Common myeloid progenitor, CD34-positive (primary cell): ENCODE measurements at places on chromosomes 4 and X.

- DNase-seq: no peak
Measured at GRCh38 chr4:123945301-123945700, 548.7 kb downstream of the SPRY1 start.

DNA sequence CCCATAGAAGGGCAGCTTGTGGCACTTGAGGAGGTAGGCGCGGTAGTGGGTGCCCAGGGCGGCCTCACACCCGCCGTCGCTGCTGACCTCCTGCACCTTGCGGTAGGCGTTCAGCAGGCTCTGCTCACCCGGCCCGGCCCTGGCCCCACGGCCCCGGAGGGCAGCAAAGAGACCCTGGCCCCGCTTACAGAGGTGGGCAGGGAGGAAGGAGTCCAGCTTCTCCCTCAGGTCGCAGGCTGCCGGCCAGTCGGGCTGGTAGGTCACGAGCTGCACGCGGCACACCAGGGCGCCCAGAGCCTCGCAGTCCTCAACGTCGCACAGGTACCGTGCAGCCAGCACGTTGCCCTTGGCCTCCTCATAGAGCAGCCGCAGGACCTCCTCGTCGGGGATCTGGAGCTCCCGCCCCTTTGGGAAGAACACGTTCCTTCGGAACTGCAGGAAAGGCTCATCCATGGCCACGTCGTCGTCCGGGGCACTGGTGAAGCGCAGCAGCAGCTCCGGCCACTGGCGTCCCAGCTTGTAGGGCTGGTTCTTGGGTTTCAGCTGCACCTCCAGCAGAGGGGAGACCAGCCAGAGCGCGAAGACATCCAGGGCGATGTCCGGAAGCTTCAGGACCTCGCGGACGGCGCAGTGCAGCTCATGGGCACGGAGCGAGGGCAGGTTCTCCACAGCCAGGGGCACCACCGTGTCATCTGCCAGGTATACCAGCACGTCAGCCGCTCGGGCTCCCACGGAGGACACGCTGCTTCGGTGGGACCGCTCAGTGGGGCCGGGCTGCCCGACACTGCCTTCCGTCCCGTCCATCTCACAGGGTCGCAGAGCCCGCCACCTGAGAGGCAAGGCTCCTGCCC lies 17.1 kb upstream of the LAS1L start:
- no peak for DNase-seq

DNA sequence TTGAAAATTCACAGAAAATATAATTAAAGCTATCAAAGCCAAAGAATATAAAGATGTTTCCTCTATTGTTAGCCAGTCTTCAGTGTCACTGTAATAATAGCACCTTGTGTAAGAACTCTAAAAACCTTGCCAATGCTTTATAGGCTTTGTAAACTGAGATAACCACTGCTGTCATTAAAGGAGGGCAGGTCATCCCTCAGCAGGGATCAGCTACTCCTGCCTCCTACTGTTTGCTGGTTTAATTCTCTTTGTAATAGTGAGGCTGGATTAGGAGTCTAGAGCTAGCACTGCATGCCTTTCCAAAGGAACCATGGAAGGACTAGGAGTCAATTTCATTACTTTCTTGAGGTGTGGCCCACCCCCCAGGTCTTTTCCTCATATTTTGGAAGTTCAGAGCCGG lies 46.2 kb downstream of the FHIP1A start:
- no peak for DNase-seq

- no peak for DNase-seq
Measured at GRCh38 chrX:123859409-123859845, 426 bp upstream of the XIAP start.

GRCh38 chrX:36909676-36910030 lies 98.5 kb upstream of the FAM47C start:
- no peak for DNase-seq

GRCh38 chr4:189022440-189023035 lies 883.3 kb downstream of the TRIML1 start:
- no peak for DNase-seq

DNA sequence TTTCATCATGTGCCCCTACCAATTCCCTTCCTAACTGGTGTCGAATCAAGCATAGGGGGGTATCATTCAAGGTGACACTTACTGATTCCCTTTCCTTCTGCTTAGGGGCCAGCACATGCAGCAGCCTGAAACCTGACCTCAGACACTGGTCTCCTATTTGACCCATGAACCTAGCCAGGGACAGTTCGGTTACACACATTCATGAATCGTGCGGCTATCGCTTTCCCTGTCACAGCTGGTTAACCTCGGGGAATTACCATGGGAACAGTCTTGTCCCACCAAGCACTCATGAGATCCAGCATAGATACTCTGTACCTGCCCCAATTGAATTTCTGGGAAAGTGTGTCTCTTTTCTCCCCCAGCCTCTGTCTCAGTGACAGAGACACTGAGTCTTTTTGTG lies 140.4 kb downstream of the ZNF674 start:
- no peak for DNase-seq

- peak; percentile 72 for DNase-seq
Measured at GRCh38 chr4:145613566-145614232, 5.5 kb upstream of the MMAA start.

GRCh38 chr4:143699331-143700045 lies 987 bp downstream of the FREM3 start:
- no peak for DNase-seq

- no peak for DNase-seq
Measured at GRCh38 chrX:23838953-23839352, 56.0 kb downstream of the SAT1 start.

DNA sequence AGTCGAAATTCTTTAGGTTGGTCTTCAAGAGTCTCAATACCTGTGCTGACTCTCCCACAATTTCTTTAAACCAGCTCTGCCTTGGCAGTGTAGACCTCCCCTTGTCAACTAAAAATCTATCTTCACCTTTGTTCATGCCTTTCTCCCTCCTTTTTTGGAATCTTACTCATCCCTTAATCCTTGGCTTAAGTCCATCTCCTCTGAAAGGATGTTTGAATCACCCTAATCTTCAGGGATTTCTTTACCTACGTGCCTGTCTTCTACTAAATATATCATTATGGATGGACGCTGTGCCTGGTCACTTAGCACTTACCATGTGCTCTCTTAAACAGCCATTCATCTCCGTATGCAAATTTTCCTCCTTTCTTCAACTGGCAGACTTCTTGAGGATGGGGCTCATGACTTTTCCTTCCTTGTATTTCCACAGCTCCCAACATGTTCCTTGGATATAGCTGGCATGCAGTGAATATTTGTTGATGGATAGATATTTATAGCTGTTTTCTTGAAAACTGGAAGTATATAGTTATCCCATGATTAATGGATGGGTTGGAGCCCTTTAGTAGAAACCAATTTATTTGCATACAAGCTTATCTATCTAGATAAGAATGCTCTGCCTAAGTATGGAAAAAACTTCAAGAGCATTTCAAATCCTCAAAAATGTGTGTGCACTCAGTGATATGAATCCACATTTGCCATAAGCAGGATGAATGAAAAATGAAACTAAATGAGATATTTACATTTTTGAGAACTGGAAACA lies 166.6 kb downstream of the SPRY1 start:
- no peak for DNase-seq

GRCh38 chr4:146342600-146343192 lies 128.4 kb downstream of the REELD1 start:
- DNase-seq: peak; percentile 75

- DNase-seq: no peak
Measured at GRCh38 chr4:55910140-55910539, 38.6 kb upstream of the CEP135 start.
